Forelimb muscle (tissue), 1 donor: ENCODE measurements at places on chromosomes 3 and 15. TPM values are rescaled to one million over a fixed set of nuclear protein-coding genes. Genes with fewer than 3 reads are reported as not detected.

The AHSG gene
- not detected for polyA plus RNA-seq

The TGM5 gene
- polyA plus RNA-seq: 0.16 TPM

The SLITRK3 gene
- polyA plus RNA-seq: 0.33 TPM

GRCh38 chr3:134563601-134564000, 77.7 kb downstream of the CEP63 start:
- DNase-seq: no peak

DNA sequence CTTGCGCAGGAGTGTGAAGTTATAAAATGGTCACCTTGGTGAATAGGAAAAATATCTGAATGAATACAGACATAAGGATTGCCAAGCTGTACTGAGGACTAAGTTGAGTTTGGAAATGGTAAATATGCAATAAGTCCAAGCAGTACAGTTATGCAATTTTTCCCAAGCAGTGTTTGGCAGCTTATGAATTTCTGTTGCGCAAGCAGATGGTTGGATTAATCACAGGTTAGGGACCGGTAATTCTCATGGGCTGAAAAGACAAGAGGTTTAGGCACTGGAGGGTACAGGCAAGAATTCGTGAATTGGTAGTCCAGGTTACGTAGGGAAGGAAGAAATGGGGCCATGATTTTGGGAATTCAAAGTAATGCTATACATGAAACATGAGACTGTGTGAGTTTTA, 210.3 kb downstream of the RAP2B start:
- DNase-seq: no peak

The KCNAB1 gene
- polyA plus RNA-seq: 4.3 TPM
